ENCODE measurements at places on chromosomes 2 and 18.

- H3K4me3 ChIP-seq = no peak overlapping the region
- no peak for DNase-seq
- no peaks in the 10 kb centered on the region for H3K27me3 ChIP-seq
- no peak overlapping the region for H3K27ac ChIP-seq
- no peaks in the 10 kb centered on the region for H3K36me3 ChIP-seq
- H3K4me1 ChIP-seq = no peaks in the 10 kb centered on the region
Measured at GRCh38 chr2:222336442-222336841, 37.6 kb upstream of the PAX3 start.

GRCh38 chr2:20208476-20208859 is 16.5 kb downstream of the SDC1 start:
- H3K27me3 ChIP-seq = no peaks in the 10 kb centered on the region
- H3K4me3 ChIP-seq = no peak overlapping the region
- no peak for DNase-seq
- H3K36me3 ChIP-seq = no peaks in the 10 kb centered on the region
- H3K4me1 ChIP-seq = peaks cover 4% of the 10 kb centered on the region

GRCh38 chr2:219997341-219997851 is 370.0 kb downstream of the SLC4A3 start:
- H3K27me3 ChIP-seq = no peaks in the 10 kb centered on the region
- DNase-seq = peak; percentile 22
- H3K4me3 ChIP-seq = no peak overlapping the region
- no peaks in the 10 kb centered on the region for H3K4me1 ChIP-seq

DNA sequence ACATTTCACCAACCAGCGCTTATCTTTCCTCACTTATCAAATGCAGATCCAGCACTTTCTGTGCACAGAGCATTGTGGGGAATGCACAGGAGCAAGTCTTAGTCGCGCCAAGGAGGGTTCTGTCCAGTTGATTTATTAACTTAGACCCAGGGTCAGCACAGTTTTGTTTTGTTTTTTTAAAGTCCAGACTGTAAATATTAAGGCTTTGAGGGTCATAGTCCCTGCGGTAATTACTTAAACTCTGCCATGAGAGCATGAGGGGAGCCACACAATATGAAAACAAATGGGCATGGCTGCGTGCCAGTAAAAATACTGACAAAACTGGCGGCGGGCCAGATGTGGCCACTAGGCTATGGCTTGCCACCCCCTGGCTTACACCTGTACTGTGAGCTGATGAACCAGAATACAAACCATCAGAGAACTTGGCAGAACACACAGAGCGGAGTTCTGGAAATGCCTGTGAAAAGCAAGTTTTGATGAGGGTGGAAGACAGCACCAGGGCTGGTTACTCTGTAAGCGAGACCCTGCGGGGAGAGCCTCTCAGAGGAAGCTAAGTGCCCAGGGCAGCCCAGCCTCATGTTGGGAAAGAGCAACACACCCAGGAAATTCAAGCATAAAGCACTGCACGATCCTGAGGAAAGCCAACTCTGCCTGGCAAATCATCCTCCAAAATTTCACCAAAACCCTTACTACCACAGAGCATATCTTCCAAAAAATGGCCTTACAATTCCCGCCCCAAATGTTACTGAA is 43.6 kb downstream of the L3MBTL4 start:
- DNase-seq = no peak
- H3K4me1 ChIP-seq = no peaks in the 10 kb centered on the region
- H3K27ac ChIP-seq = no peak overlapping the region
- H3K4me3 ChIP-seq = no peak overlapping the region

GRCh38 chr2:52884761-52885352 is 882.7 kb upstream of the CHAC2 start:
- DNase-seq = no peak
- H3K27ac ChIP-seq = no peak overlapping the region
- no peak overlapping the region for H3K4me3 ChIP-seq
- H3K36me3 ChIP-seq = no peaks in the 10 kb centered on the region

- H3K4me1 ChIP-seq = no peaks in the 10 kb centered on the region
- H3K36me3 ChIP-seq = no peaks in the 10 kb centered on the region
- no peaks in the 10 kb centered on the region for H3K27me3 ChIP-seq
- DNase-seq = no peak
- H3K27ac ChIP-seq = no peak overlapping the region
- H3K4me3 ChIP-seq = no peak overlapping the region
Measured at GRCh38 chr18:31204166-31204565, 41.5 kb upstream of the DSC1 start.

- peaks cover 22% of the 10 kb centered on the region for H3K27me3 ChIP-seq
- no peak overlapping the region for H3K4me3 ChIP-seq
- no peaks in the 10 kb centered on the region for H3K36me3 ChIP-seq
- no peaks in the 10 kb centered on the region for H3K4me1 ChIP-seq
Measured at GRCh38 chr2:170573671-170574070, 141.5 kb upstream of the SP5 start.

GRCh38 chr2:44941551-44942234 is at the start of gene SIX3:
Gene SIX3 (plus strand): TSS chr2:44941702. CDS start chr2:44942105, 403 bp downstream.
- peak within 1 kb of the TSS; percentile 24 for H3K27ac ChIP-seq
- peak; percentile 59 for DNase-seq
- H3K4me3 ChIP-seq = peak within 1 kb of the TSS; percentile 70
- peaks cover 27% of the 10 kb centered on the region for H3K4me1 ChIP-seq
- H3K27me3 ChIP-seq = peaks cover 81% of the 10 kb centered on the region
- H3K36me3 ChIP-seq = peaks cover 9% of the 10 kb centered on the region

- no peaks in the 10 kb centered on the region for H3K4me1 ChIP-seq
- H3K27me3 ChIP-seq = no peaks in the 10 kb centered on the region
- no peak overlapping the region for H3K27ac ChIP-seq
- no peak overlapping the region for H3K4me3 ChIP-seq
- no peak for DNase-seq
- H3K36me3 ChIP-seq = no peaks in the 10 kb centered on the region
Measured at GRCh38 chr2:188808947-188809355, 165.2 kb upstream of the COL3A1 start.

DNA sequence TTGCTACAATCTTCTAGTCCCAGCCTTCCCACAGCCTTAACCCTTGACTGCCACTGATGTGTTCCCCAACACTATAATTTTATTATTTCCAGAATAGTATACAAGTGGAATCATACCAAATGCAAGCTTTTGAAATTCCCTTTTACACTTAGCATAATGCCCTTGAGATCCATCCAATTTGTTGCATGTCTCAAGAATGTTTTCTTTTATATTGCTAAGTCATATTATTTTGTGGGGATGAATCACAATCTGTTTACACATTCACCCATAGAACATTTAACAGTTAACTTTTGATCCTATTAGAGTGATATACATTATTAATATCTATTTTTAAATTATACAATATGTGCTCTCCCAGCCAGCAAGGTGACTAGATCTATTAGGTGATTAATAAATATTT is 74.3 kb upstream of the KYNU start:
- no peak overlapping the region for H3K27ac ChIP-seq
- no peaks in the 10 kb centered on the region for H3K27me3 ChIP-seq
- H3K4me3 ChIP-seq = no peak overlapping the region
- no peaks in the 10 kb centered on the region for H3K36me3 ChIP-seq
- H3K4me1 ChIP-seq = no peaks in the 10 kb centered on the region

- no peak overlapping the region for H3K4me3 ChIP-seq
- H3K36me3 ChIP-seq = no peaks in the 10 kb centered on the region
- no peak for DNase-seq
- H3K27me3 ChIP-seq = peaks cover 2% of the 10 kb centered on the region
- no peak overlapping the region for H3K27ac ChIP-seq
Measured at GRCh38 chr18:10487154-10487553, 32.7 kb downstream of the APCDD1 start.

DNA sequence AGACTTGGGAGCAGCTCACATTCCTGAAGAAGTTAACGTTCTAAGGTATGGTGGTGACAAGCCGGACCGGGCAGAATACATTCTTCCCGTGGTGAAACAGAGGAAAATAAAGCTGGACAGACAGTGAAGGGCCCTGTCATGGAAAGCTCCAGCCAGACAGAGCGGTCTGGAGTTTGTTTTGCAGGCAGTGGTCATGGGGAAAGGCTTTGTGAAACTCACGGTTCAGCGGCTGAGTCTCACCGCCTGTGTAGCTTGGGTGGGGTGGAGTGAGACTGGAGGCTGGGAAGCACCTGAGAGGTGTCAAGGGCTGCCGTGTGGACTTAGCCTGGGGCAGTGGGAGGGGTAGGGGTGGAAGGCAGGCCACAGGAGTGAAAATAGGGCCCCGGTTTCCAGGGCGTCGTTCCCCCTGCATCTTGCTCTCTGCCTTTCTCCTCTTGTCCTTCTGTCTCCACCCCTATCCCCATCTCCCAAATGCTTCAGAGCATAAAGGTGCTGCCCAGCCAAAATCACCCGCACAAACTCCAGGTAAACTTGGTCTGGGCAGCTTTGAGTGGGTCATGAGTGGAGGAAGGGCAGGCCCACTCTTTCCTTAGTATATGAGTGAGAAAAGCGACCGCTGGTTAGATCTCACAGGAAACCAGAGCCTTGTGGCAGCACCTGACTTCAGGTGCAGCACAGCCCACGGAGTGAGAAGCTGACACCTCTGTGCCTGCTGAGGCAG is 11.4 kb upstream of the SLC20A1 start:
- peaks cover 14% of the 10 kb centered on the region for H3K27me3 ChIP-seq
- no peaks in the 10 kb centered on the region for H3K36me3 ChIP-seq
- peaks cover 75% of the 10 kb centered on the region for H3K4me1 ChIP-seq
- DNase-seq = no peak
- no peak overlapping the region for H3K4me3 ChIP-seq

DNA sequence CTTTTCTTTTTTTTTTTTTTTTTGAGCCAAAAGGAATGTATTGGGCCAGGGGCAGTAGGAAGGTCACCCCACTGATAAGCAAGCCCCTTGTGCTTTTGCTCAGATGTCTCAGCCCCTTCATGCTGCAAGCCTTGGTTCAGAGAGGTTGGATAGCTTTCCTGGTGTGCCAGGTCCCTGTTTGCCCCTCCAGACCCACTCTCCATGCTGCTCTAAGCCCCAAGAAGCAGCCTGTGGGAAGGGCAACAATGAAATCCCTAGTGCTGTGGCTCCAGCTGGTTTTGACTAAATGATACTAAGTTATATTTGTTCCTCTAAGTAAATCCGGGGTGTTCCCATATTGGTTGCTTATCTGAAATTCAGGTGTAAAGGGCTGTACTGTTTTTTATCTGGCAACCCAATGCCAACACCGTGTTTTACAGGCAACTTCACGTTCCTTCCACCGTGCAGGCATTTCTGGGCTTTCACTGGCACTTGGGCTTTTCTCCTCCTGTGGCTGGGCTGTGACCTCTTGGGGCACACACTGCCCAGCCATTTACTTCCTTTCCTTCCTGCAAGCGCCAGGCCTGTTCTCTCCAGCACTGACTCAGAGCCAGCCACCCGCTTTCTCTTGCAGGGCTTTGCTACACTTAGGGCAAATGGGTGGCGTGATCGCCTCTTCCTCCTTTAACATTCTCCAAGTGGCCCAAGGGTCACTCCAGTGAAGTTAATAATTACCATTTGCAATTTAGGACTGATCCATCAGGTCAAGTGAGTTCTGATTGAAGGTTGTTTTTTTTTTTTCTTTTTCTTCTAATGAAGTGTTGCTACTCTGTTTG is 21.6 kb downstream of the MERTK start:
- H3K36me3 ChIP-seq = no peaks in the 10 kb centered on the region
- no peaks in the 10 kb centered on the region for H3K4me1 ChIP-seq
- DNase-seq = no peak
- H3K27ac ChIP-seq = no peak overlapping the region
- no peak overlapping the region for H3K4me3 ChIP-seq

- H3K4me3 ChIP-seq = no peak overlapping the region
- H3K27ac ChIP-seq = no peak overlapping the region
- H3K36me3 ChIP-seq = no peaks in the 10 kb centered on the region
- H3K4me1 ChIP-seq = no peaks in the 10 kb centered on the region
- H3K27me3 ChIP-seq = peaks cover 10% of the 10 kb centered on the region
Measured at GRCh38 chr18:46449033-46449432, 208.0 kb downstream of the LOXHD1 start.

- no peak for DNase-seq
- peaks cover 9% of the 10 kb centered on the region for H3K27me3 ChIP-seq
- H3K36me3 ChIP-seq = no peaks in the 10 kb centered on the region
- no peak overlapping the region for H3K27ac ChIP-seq
- H3K4me1 ChIP-seq = peaks cover 4% of the 10 kb centered on the region
- no peak overlapping the region for H3K4me3 ChIP-seq
Measured at GRCh38 chr18:49846361-49846662, 33.0 kb upstream of the ACAA2 start.

DNA sequence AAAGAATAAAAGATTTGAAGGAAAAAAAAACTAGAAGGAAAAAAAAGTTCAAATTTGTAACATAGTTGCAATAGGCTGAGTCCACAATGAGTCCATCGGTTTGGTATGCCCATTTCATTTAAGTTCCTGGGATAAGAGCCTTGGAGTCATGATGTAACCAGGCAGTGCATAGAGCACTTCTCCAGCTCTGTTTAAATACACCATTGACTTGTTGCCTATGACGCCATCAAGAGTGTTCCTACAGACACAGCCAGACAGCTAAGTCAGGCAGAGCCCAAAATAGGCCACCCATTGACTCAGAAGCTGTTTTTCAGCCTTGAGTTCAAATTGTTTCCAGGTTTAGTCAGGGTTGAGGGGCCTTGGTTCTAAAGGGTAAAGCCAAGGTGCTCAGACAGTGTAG is 44.9 kb downstream of the SOCS6 start:
- no peaks in the 10 kb centered on the region for H3K27me3 ChIP-seq
- no peaks in the 10 kb centered on the region for H3K4me1 ChIP-seq
- no peak overlapping the region for H3K4me3 ChIP-seq
- H3K36me3 ChIP-seq = no peaks in the 10 kb centered on the region
- DNase-seq = no peak

DNA sequence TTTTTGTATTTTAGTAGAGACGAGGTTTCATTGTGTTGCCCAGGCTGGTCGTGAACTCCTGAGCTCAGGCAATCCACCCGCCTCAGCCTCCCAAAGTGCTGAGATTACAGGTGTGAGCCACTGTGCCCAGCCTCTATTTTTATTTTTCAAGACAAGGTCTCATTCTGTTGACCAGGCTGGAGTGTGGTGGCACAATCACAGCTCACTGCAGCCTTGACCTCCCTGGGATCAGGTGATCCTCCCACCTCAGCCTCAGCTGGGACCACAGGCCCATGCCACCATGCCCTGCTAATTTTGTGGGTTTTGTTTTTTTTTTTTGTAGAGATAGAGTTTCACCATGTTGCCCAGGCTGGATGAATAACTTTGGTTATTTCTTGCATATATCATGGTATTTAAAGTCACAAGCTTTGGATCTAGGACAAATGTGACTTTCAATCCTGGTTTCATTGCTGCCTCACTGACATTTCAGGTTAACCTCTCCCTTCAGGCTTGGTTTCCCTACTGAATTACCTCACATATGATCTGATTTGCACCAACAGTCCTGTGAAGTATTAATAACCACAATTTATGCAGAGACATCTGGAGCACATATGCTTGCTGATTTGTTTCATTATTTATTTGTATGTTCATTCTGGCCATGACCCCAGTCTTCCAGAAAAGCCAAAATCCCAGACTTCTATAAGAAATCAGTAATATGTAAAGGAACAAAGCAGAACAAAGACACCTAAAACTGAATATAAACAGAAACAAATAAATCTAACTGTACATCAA is 17.5 kb upstream of the RAB31 start:
- H3K4me3 ChIP-seq = no peak overlapping the region
- peaks cover 20% of the 10 kb centered on the region for H3K27me3 ChIP-seq
- H3K27ac ChIP-seq = no peak overlapping the region
- no peak for DNase-seq
- H3K36me3 ChIP-seq = no peaks in the 10 kb centered on the region
